ENCODE measurements at places on chromosomes 3 and 15.

DNA sequence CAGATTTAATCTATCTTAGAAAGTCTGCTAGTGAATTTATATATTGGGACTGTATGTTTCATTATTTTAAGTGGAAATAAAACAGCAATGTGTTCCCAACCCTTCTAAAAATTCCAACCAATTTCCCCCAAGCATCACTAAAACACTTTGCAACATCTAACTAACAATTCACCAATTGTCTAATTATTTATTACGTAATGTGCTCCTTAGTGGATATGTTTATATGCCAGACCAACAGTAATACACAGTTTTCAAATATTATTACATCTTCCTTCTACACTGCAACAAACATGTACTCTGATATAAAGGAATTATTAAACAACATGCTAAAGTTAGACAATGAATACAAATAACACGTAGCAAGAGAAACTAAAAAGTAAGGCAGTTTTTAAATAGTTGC, 262.6 kb upstream of the THBS1 start:
- ATAC-seq, result no peak

DNA sequence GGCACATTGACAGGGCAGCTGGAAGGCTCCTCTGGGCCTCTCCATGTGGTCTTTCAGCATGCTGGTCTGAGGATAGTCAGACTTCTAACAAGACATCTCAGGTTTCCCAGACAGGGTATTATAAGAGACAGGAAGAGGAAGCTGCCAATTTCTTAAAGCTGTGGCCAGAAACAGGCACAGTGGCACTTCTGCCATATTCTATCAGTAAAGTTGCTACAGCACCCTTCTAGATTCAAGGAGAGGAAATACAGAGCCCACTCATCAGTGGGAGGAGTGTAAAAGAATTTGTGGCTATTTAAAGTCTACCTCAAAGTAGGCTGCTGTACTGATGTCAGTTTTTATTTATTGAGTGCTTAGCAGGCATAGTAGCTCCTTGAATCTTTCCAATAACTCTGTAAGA, 55.5 kb downstream of the BTD start:
- ATAC-seq, result no peak

DNA sequence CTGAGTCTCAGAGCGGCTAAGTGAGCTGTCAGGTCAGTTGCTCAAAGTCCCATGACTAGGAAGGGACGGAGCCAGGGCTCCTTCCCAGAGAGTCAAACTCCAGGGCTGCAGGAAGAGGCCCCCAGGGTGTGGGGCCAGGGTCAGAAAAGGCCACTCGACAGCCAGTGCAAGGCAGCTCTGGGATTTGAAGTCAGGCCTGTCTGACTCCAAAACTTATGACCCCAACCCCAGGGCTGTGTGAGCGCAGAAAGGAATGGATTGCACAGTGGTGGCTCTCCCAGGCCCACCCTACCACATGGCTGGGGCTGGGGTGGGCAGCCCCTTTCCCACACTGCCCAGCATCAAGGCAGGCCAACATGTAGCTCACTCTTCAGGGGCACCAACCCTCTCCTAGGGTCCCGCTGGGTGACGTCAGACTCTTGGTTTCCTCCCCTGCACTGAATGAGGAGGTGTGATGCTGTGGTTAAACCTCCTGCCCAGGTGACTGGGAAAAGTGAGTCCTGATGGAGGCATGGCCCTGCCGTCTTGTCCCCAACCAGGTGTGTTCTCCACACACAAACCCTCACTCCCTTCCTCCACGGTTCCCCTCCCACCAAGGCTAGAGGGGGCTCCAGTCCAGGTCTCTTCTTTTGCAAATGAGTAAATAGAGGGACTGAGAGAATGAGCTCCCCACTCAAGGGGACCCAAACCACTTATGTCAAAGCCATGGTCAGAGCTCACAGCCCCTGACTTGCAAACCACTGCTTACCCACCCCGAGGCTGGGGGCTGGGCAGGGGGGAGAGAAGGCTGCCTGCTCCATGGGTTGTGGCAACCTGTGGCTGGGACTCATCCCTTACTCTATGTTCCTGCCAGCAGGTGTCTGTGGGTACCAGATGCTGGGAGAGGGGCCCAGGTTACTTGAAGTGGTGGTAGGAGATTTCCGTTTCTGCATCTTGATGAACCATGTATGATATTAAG, 23.8 kb upstream of the CORO2B start:
- no peak for ATAC-seq

DNA sequence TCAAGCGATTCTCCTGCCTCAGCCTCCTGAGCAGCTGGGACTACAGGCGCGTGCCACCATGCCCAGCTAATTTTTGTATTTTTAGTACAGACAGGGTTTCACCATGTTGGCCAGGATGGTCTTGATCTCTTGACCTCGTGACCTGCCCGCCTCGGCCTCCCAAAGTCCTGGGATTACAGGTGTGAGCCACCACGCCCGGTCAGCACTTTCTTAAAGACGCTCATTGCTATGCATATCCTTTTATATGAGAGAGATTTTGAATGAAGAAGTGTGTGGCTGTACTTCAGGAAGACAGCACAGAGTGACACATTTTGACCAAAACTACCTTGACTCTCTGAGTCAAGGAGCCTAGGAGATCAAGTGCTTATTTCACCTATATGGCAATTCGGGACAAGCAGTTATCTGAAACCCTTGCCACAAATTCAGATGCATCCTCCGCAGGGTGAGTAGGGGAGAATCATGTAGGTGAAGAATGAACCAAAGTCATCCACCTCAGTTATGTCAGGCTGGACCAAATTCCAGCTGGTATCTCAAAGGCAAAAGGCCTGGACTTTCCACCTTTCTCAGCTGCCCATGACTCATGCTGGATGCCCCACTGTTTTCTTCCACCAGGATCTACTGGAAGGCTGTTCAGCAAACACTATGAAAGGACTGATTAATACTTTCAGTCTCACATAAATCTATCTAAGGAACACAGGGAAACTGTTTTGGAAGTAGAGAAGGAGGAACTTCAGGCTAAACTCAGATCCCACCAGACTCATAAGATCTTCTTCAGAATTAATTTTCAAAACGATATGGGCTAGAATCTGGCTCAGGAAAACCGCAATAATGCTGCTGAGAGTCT, 31.9 kb downstream of the SUSD5 start:
- no peak for ATAC-seq

DNA sequence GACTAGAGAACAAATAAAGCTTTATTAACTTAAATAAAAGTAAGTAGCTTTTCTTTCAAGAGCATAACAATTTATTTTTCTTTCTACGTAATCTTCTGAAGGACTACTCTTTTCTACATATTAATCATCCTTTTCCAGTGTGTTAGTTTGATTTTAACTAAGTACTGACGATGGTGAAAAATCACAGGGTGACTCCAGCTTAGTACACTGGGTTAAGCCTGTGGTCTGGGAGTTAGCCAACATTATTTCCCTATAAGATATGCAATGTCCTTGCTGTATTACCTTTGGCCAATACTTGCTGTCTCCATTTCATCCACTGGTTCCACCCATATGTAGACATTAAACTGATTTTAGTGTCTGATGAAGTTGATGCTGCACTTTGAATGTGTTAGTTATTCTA, 508.6 kb upstream of the SUCLG2 start:
- no peak for ATAC-seq

Data from stimulated activated memory B cell treated with anti-CD40 and anti-IgM and Interleukin-4, amounts not matched to agents 10 μg/mL and 1 μg/mL and 100 μg/mL, for 72 hours (primary cell).